WTC11 (cell line): ENCODE measurements at places on chromosomes 5 and 9.

DNA sequence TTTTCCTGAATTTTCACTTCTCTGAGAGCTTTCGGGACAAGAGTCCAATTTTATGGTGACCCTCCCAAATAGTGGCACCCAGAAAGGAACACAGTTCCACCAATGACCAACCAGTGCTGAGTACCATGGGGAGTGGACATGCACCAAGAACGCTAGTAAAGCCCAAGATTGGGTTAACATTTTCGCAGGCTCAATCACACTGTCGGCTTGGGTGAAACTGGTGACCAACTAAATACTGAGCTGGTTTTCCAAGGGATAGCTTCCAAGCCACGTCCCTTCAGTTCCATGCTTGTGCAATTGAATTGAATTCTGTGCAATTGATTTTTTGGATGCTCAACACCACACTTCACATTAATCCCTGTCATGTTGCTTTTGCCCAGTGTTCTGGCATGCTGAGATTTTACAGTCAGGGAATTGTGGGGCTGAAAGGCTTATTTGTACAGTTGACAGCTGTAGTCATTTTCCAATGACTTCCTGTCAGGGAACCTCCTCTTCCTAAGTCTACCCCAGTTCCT, 37.6 kb upstream of the TRMT10B start:
- DNase-seq: no peak

DNA sequence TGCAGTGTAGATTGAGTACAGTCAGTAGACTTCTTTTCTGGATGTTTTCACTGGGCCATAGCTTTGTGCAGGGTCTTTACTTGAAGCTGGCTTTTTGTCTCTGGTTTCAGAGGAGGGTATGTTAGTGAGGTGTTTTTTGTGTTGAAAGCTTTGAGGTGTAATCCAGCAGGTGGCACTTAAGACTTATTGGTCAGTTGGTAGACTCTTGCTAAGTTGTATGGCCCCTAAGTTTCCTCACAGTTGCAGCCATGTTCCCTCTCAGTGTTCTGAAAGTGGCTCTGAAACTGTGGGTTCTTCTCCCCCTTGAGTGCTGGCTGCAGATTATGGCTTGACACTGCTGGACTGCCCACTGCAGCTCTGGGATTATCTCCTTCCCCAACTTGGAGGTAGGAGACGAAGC, 55.7 kb upstream of the SLC44A1 start:
- DNase-seq: no peak

GRCh38 chr5:2732850-2733249, 18.6 kb downstream of the IRX2 start:
- no peak for DNase-seq

- no peak for DNase-seq
Observed at GRCh38 chr5:80541392-80541791, 28.7 kb downstream of the ANKRD34B start.

DNA sequence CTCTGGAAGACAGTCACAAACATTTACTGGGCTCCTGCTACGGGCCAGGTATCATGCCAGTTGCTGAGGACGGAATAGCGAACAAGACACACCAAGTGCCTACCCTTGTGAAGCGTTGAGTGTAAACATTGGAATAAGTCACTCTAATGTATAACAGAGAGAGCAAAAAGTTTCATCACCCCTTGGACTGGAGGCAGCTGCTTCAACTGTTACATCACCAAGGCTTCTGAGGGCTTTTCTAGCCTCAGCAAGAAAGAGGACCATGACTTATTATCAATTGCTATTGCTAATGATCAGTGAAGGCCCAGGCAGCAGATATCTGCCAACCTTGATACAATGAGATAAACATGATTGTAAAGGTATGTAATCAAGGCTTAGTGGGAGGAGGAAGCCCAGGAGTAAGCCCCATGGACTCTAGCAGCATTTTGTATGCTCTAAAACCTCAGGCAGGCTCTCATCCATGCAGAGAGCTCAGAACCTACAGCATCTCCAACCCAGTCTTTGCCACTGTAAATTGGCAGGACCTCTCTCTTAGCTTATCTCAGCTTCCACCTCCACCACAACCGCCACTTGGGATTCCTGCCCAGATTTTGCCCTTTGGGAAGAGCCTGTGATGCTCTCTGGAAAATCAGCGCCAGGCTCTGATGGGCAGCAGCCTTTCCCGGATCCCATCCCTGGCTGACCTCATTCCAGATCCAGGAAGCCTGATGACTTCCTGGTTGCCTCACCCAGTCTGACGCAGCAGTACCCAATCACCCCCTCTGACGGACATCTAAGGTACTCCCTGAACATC, 54.5 kb downstream of the ADAM19 start:
- no peak for DNase-seq

GRCh38 chr9:114014044-114014443, 64.1 kb downstream of the AMBP start:
- DNase-seq: no peak

- no peak for DNase-seq
Observed at GRCh38 chr9:26925609-26926008, 21.4 kb downstream of the PLAA start.

- DNase-seq: peak; percentile 46
Observed at GRCh38 chr5:134524826-134525682, at the start of gene JADE2. Gene JADE2 (plus strand): TSS chr5:134525670. CDS start chr5:134535858, 10,188 bp downstream.

DNA sequence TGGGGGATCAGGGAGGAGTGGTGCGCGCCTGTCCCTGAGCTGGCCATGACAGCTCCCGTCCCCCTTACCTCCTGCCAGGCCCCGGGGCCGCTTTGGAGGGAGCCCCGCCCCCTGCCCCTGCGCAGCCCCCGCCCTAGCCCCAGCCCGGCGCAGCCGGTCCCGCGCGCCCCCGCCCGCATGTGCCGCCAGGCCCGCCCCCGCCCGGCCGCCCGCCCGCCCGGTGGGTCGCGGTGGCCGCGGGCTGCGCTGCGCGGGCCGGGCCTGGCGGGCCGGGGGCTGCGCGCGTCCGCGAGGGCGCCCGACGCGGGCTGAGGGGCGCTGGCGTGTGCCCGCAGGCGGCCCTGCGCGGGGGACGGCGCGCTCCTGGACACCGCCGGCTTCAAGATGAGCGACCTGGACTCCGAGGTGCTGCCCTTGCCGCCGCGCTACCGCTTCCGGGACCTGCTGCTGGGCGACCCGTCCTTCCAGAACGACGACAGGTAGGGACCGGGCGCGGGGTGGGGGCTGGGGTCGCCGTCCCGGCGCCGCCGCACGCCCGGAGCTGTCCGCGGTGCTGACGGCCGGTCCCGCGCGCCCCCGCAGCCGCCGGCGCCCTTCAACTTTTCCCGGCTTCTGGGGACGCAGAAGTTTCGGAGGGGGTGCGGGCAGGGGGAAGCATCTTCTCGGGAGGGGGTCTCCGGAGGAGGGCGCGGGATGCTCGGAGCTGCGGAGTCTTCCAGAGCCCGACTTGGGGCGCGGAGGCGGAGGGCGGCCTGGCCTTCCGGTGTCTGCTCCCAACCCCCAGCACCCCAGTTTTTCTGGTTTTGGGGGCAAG, 12.5 kb downstream of the KCNT1 start:
- DNase-seq: peak; percentile 64

GRCh38 chr5:28707706-28708105, 1669.3 kb upstream of the CDH9 start:
- no peak for DNase-seq

DNA sequence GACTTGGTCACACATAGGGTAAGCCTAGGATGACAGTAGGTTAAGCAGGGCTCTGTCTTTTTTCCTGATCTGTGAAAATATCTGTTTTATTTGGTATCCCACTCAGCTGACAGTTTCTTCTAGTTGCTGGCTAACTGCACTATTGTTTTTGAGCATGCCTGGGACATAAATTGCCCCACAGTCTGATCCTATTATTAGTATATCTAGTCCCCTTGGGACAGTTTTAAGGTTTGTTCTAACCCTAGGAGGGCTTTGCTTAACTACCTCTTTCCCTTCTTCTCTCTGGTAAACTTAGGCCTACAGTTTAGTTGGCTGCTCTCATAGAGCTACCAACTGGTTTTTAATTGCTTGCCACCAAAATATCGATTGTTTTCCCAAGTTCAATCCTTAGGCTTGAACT, 446.6 kb downstream of the ARHGEF28 start:
- no peak for DNase-seq

DNA sequence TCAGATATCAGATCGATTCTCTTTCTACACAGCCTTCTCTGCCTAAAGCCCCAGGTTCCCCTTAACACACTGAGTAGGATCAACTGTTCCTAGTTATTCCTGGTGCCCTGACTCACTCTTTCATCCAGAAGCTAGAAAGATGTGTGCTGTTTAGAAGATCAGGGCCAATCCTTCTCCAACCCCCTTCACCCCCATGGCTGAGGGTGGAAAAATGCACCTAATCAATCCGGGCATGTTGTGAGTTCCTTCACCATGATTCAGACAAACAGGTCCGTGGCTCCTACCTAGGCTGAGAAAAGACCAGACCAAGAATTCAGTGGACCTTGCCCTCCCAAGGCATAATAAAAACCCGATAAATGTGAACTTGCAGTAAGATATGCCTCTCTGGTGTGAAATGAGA, 85.4 kb upstream of the EQTN start:
- DNase-seq: no peak

- peak; percentile 84 for DNase-seq
Observed at GRCh38 chr5:74903165-74903787, 37.1 kb upstream of the FAM169A start.

- no peak for DNase-seq
Observed at GRCh38 chr5:134127376-134127861, 12.9 kb downstream of the TCF7 start.

GRCh38 chr5:152140347-152140746, 215.7 kb upstream of the GLRA1 start:
- no peak for DNase-seq

DNA sequence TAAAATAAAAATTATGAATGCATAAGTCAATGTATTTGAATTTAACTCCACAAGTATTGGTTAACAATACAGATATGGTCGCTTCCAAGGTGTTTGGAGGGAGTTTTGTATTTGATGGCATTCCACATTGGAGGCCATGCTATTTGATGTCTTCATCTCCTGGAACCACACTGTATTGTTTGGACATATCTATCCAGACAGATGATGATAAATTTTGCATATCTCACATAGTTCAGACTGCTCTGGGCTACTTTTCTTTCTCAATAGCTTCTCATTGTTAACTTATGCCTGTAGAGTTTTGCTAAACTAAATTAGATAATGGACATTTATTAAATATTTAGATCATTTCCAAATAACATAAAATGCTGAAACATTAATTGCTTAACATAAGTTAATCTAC, 58.0 kb downstream of the CDKN2A start:
- DNase-seq: no peak

DNA sequence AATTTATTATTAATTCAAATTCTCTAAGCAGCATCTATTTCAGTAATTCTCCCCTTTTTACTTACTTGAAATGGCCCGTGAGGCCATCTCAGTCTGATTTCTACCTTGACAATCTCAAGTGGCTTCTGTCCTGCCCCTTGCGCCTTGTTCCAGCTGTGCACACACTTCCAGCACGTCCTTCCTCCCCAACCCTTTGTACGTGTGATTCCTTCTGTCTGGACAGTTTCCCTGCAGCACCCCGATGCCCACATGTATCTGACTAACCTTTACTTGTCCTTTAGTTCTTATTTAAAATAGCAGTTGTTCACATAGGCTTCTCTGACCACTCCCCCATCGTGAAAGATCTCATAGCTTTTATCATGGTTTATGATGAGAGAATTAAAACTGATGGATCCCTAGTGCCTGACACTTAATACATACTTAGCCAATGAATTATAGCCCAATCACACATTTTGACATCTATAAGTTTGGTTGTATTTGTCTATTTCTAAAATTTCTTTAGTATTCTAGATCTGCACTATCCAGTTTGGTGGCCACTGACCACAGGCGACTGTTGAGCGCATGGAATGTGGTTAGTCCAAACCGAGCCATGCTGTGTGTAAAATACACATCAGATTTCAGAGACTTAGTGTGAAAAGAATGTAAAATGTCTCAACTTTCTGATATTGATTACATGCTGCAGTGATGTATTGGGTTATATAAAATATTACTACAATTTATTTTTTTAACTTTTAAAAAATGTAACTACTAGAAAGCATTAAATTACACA, 14.3 kb downstream of the ZBTB34 start:
- no peak for DNase-seq

GRCh38 chr9:137429974-137430722, 7.0 kb downstream of the NOXA1 start:
- DNase-seq: peak; percentile 72

GRCh38 chr5:112735702-112736101, 2.0 kb upstream of the APC start:
- no peak for DNase-seq

- DNase-seq: no peak
Observed at GRCh38 chr9:124130277-124131075, 118.9 kb downstream of the LHX2 start.

DNA sequence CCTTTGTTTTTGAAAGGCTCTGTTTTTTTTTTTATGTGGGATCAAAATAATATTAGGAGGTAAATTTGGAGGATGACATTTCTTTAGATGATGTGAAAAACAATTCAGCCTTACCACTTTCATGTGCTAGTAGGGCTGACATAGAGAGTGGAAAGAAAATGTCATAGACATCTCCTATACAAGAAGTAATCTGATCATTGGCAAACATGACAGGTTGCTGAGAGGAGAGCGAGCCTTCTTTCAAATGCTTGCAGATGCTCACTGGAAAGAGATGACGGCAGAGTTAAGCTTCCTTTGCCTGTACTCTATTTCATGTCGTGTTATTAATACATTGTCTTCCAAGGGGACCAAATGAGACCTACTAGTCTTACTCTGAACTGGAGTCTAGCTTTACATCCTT, 160.1 kb upstream of the DAP start:
- no peak for DNase-seq

DNA sequence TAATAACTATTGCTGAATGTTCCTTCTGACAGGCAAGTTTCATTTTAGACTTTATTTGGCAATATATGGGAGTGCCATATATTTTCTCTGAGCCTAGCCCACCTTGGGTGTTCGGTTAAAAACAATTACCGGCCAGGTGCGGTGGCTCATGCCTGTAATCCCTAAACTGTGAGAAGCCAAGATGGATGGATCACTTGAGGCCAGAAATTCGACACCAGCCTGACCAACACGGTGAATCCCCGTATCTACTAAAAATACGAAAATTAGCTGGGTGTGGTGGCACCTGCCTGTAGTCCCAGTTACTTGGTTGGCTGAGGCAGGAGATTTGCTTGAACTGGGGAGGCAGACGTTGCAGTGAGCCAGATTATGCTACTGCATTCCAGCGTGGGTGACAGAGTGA, 47.9 kb downstream of the TNFSF15 start:
- no peak for DNase-seq

DNA sequence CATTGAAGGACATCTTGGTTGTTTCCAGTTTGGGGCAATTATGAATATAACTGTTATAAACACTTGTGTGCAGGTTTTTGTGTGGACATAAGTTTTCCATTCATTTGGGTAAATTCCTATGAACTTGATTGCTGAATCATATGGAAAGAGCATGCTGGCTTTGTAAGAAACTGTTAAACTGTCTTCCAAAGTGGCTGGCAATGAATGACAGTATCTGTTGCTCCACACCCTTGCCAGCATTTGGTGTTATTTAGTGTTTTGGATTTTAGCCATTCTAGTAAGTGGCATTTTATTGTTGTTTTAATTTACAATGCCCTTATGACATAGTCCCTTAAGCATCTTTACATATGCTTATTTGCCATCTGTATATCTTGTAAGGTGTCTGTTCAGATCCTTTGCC, 29.8 kb upstream of the UGT3A2 start:
- no peak for DNase-seq

- DNase-seq: no peak
Observed at GRCh38 chr9:26132746-26133312, 454.6 kb upstream of the TUSC1 start.
